ENCODE measurements at places on chromosomes 12 and 14.

DNA sequence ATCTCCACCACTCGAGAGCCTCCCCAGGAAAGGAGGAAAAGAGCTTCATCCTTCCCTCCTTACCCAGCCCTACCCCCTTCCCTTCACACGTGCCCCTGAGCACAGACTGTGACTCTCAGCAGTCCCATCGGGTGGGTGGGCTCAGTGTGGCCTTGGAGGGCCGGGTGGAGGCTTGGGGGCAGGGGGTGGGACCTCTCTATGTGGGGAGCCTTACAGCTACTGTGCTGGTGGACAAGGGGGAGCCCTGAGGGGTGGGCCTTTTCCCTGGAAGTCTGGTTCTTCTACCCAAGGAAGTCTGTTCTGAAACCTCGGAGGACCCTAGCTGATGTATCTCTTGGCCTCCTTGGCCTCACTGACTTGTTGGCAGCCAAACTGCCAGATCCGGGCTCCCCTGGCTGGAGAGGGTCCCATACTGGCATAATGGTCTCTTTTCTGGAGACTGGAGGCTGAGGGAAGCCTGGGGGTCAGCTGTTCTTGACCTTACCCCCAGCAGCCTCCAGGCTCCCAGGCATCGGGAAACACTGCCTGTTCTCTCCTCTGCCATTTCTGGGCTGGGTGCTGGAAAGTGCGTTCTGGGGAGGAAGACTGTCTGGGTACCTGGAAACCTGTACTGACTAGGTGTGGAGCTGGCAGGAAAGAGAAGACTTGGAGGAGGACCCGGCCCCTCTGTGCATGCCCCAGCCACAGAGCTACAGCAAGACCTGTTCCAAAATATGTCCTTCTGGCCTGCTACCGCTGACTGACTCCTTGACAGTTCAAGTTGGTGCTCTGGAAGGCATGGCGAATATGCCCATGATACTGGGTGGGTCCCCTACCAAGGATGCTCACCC, 7.6 kb downstream of the VASH1 start:
- DNase-seq = no peak

DNA sequence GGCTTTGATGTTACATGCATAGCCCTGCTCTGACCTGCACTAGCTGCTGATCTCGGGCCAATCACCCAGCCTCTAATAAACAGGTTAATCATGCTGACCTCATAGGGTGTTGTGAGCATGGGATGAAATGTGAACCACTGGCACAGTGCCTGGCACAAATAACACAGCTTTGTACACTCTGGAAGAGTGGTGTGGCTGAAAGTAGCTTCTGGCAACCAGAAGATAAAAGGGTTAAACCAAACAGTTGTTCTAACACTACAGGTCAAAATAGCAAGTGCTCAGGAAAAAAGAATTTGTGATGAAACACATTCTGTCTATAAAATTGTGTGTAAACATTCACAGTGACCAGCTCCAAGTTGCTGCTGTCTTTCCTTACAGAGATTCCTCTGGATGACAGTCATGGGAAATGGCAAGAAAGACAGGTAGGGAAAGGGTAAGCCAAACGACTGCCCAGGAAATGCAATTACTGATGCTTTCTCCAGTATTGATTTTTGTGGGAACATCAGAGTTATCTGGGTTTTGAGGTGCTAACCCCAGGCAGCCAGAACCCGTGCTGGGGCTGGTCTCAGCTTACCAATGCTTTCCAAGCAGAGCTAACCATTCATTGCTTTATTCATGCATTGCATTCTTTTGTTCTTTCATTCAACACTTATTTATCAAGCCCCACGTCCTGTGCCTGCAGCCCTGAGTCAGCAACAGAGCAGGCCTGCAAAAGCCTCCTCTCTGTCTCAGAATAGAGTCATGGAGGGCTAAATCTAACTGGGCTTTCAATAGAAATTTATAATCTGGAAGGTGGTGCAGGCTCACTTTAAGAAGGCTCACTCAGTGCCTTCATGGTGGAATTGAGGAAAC, 38.1 kb upstream of the CAPRIN2 start:
- DNase-seq = no peak

- DNase-seq = no peak
Measured at GRCh38 chr12:9725213-9725870, 7.6 kb downstream of the CLECL1 start.

DNA sequence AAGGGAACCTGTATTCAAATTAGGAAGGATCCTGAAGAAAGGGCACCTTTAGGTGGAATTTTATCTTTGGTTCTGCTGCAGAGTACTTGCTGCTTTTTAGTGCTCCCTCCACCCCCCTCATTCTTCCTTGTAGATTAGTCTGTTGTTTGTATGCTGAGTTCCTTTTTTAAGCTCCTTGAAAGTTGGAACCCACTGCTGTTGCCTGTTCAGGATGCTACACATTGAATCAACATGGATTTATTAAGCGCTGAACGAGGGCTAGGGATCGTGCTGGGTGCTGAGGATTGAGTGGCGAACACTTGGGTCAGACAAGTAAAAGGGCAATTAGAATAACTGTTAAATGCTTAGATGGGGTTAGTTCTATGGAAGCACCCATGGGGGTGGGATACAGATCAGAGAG, 884 bp upstream of the AMN1 start:
- no peak for DNase-seq

- no peak for DNase-seq
Measured at GRCh38 chr12:132329036-132329719, at the start of gene GALNT9. GALNT9 (minus strand) TSS chr12:132329589; CDS start chr12:132329203, 386 bp downstream.

DNA sequence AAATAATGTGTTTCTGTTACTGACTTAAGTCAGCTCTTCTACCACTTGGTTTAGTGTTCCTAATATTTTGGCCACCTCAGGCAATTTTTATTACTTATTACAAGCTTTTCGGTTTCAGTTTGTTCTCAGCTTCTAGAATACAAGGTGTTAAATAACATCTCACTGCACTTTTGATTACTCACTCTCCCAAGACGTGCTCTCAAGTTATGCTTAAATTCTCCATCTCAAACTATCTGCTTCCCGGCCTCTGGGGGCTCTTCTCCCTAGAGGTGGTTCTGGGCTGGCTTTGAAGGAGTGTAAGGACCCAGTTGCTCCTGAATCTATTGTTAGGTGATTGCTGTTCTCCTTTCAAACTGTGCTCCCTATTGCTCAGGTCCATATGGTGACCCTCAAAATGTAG, 193.9 kb upstream of the DDHD1 start:
- no peak for DNase-seq

DNA sequence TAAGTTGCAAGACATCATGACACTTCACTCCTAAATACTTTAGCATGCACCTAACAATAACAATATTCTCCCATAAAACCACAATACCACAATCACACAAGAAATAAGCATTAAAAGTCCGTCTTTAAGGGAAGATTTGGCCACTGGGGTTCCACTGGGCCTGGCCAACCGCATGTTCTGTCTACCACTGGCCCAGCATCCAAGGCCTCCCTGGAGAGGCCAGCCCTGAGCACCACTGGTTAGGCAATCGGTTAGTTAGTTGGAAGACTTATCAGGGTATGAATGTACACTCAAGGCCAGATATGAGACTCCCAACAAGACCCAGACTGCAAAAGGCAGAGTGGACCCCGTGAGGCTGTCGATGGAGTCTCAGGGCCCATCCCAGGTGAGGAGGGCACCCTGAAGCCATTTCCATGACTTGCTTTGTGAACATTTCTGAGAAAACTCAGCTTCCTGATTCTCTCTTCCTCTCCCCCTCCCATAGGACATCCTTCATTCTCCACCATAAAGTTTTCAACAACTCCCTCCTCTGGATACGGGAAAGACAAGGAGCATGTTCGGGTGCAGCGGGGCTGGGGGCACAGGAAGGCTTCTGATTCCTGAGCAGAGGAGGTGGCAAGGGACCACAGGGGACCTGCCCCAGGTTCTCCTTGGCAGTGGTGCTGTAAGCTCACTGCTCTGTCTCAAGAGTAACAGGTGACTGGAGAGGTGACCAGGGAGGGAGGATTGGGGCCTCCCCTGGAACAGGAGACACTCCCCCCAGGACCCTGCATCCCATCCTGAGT, 5.9 kb downstream of the PXN start:
- no peak for DNase-seq

DNA sequence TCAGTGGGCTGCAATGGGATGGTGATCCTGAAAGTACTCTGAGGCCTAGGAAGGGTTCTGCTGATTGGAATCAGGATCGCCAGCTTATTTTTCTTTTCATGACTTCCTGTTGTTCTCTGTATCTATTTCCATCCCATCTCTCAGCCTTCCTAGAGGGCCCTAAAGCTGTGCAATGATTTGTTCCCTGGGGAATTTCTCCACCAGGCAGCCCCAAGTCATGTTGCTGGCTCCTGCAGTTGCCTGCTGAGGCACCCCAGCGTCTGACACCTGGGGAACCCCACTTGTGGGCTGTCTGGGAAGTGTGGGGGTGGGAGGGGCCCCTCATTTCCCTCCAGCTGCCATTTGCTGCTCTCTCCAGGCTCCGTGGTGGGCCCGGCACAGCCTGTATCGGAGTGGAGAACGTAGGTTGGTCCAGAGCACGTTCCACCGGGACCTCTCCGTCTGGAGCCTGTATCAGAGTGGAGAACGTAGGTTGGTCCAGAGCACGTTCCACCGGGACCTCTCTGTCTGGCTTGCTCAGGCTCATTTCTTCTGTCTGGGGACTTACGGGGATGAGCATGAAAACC, 138.3 kb downstream of the TSPAN9 start:
- DNase-seq = no peak

GRCh38 chr12:83985084-83985483, 927.5 kb downstream of the SLC6A15 start:
- no peak for DNase-seq

DNA sequence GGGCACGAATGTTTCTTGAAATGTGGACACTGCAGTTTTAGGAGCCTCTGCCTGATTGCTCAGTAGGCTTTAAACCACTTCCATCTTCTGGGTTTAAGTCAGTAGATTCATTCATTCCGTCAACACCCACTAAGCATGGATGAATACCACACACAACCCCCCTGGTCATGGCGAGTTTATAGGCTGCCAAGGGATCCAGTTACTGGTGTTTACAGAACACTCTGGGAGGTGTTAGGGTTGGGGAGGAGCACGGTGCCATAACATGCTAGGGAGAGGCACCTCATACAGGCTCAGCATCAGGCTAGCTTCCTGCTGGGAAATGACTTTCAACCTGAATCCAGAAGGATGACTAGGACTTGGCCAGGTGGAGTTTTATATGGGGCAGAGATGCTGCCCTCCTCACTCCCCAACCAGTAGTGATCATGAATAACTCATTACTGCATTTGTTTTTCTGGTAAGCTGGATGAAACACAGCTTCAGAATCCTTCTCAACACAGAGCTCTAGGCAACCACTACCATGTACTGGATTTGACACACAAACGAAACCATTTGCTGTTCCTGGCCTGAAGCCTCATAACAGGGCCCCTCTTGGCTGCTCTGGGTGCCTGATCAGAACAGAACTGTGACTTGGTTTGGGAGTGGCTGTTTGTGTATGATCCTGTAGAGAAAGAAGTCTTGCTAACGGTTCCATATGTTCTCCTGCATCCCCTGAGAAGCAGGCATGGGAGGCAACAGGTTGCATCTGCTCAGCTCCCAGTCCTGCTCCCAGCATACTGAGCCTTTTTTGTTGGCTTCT, 47.9 kb downstream of the FBXW8 start:
- DNase-seq = no peak

DNA sequence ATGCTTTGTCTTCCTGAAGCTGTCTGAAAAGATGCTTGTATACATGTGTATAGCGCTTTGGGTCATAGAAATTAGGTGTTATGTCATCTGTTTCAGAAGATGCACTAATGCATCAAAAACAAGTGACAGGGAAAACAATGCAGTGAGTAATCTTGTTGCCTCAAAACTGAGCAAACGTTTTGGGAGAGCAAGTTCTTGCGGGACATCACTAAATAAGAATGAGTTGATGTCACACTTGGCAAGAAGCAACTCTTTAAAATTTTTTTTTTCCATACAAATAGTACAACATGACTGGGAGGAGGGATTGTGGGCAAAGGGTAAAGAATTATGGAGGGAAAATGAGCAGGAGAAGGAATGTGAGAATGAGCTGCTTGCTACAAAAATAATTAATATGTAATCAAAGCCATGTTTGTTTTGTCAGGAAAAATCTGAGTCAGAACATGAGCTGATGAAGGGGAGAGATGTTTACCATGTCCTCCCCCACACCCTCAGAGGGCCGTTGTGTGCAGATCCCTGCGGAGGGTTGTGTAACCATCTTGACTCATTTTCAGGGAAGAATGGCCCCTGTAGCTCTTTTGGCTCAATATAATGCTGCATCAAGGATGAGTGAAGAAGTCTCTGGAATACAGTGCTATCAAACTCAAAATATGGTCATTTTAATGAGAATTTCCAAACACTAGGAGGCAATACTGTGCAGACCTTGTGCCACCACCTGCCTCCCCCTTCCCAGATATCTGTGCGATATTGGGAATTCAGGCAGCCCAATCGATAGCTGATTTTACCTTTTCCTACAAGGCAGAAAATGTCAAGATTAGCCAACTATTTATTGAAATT, 41.4 kb downstream of the BORCS5 start:
- DNase-seq = no peak

DNA sequence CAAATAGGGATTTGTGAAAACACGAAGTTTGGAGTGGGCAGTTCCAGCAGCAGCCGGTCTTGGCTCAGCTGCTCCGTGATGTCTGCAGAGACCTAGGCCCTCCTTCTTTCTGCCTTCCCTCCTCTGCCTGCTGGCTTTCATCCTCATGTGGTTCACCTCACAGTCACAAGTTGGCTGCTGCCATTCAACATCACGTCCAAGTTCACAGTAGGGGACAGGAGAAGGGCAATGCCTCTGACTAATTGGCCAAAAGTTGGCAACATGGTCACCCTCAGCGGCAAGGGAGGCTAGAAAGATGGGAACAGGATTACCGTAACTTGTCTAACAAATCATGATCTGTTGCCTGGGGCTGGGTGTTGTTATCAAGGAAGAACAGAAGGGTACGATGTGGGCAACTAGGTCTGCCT, 7.8 kb upstream of the CACNA2D4 start:
- DNase-seq = no peak
